ENCODE measurements at places on chromosomes 13 and 19.

- no peak for DNase-seq
Measured at GRCh38 chr13:63567031-63567430, 2151.4 kb upstream of the PCDH20 start.

DNA sequence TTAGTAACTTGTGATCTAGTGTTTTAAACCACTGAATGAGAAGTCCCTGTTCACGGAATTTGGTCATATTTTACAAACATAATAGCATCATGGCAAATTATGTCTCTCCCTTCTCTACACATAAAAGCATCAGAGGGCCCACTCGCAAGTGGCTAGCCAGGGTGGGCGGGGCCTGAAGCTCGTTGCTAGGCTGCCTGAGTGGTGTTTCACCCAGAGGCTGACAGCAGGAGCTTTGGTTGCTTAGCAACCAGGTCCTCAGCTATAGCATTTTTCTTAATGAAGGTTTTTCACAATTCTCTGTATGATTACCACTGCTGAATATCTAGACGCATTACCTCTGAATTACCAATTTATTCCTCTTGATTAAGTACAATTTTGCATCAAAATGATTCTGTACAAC is 126.5 kb downstream of the NALCN start:
- DNase-seq = peak; percentile 62

- DNase-seq = peak; percentile 92
Measured at GRCh38 chr19:13794398-13794756, 866 bp upstream of the ZSWIM4 start.

DNA sequence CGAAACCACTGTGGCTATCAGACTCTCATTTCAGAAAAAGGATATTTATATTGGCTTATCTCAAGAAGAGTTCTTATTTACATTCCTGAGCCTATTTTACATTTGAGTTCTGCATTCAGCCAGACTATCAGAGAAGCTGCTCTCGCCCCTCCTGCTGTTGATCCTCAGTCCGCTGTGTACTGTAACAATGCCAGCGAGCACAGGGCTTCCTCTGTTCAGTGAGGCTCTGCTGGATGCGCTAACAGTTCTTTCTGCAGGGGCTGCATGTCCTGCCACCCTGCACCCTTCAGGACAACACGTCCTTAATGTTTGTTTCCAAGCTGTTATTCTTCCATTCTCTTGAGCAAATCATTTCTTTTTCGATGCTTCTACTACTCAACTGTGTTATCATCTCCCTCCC is 463.7 kb upstream of the SGCG start:
- DNase-seq = no peak

- no peak for DNase-seq
Measured at GRCh38 chr13:19181621-19182485, at the start of gene TUBA3C. Gene TUBA3C, minus strand, starts transcription at chr13:19181824. Its CDS starts 77 bp downstream, at chr13:19181747.
